ENCODE measurements at places on chromosomes 1 and 21. TPM values are rescaled to one million over a fixed set of nuclear protein-coding genes. Genes with fewer than 3 reads are reported as not detected.

GRCh38 chr1:31961536-31961935 lies 23.4 kb upstream of the PTP4A2 start:
- no peak for DNase-seq

DNA sequence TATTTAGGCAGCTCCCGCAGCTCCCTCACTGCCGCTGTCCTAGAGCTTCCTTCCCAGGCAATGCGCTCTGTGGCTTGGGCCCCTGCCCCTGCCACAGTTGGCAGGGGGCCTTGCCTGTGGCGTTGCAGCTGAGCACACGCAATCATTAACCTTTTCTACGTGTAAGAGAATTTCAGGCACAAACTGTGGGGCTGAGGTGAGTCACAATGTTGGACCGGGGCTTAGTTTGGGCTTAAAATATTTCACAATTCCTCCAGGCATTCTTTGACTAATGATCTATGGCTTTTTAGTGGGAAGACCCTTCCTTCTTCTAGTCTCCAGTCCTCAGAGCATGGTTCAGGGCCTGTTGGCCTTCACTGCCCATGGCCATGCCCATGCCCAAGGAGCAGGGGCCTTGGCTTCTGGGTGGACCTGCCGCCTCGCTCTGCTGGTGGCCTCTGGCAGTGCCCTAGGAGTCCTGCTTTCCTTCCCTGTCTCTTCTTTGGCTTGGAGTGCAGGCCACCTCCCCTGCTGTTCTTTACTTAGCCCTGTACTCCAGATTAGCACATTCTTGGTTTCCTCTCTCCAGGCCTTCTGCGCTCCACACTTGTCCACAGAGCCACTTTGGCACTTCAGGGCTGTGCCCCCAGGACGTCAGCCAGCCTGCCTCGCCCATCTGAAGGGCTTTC lies 39.2 kb downstream of the MAPKAPK2 start:
- DNase-seq = no peak

- no peak for DNase-seq
These were observed 1.8 kb downstream of the TTLL10 start for GRCh38 chr1:1175221-1176062.

Gene RUNX3
- total RNA-seq = 167 TPM

Gene PLEKHA6
- 0.86 TPM for total RNA-seq

Measured in activated CD4-positive, alpha-beta T cell treated with anti-CD3 and anti-CD28 coated beads for 36 hours (primary cell).